ENCODE measurements at places on chromosomes 12 and 14. TPM values are rescaled to one million over a fixed set of nuclear protein-coding genes. Genes with fewer than 3 reads are reported as not detected.

DNA sequence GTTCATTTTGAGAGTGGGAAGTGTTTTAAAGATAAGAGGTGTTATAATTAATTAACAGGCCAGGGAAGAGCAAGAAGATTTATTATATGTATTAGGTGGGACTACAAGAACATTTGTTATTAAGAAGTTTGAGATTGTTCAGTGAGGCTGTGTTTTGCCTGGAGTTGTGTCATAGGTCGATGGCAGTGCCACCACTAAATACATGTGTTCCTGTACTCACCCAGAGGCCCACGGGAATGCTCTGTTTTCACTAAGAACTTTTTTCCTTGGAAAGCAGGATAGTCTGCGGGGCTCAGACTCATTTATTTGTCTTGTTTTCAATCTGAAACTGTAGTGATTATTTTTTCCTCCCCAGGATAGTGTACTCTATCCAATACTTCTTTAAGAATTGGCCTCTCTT, 10.1 kb downstream of the IRAK3 start:
- H3K4me3 ChIP-seq, result no peak overlapping the region
- H3K36me3 ChIP-seq, result no peaks in the 10 kb centered on the region
- DNase-seq, result no peak
- no peaks in the 10 kb centered on the region for H3K4me1 ChIP-seq
- H3K27ac ChIP-seq, result no peak overlapping the region
- no peaks in the 10 kb centered on the region for H3K27me3 ChIP-seq

GRCh38 chr12:33222357-33222756, 217.3 kb downstream of the SYT10 start:
- no peaks in the 10 kb centered on the region for H3K36me3 ChIP-seq
- H3K27ac ChIP-seq, result no peak overlapping the region
- H3K4me1 ChIP-seq, result no peaks in the 10 kb centered on the region
- no peak for DNase-seq

DNA sequence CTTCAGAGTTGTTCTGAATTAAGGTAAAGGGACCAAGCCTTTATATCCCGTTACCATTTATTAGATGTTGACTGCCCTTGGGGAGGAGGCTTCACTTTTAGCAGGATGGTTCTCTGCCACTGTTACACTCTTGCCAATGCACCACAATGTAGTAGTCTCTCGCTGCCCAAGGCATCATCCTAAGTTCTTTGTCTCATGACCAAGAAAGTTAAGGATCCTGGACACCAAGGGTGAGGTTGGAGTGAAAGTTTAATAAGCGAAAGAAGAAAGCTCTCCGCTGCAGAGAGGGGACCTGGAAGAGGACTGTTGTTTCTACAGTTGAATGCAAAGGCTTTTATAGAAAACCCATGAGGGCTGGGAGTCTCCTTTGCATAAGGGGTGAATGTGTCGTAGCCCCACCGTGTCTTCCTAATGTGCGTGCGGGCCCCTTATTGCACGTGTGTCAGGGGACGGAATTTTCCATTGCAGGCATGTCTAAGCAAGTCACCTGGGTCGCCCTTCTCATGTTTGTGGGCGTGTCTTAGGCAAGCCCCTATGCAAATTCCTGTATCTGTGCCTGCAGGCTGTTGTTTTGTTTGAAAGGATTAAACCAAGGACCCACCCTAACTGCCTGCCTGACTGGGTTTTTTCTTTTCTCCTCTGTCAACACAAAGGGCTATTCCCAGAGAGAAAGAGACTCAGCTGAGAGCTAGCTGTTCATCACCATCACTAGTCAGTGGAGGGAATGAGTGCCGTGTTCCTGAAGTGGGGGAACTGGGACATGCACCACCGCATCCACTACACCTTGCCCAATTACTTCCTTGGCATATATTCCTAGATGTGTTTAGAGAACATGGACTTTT, 17.6 kb upstream of the RNASE1 start:
- H3K27me3 ChIP-seq, result no peaks in the 10 kb centered on the region
- H3K4me3 ChIP-seq, result no peak overlapping the region
- H3K27ac ChIP-seq, result no peak overlapping the region
- DNase-seq, result no peak

DNA sequence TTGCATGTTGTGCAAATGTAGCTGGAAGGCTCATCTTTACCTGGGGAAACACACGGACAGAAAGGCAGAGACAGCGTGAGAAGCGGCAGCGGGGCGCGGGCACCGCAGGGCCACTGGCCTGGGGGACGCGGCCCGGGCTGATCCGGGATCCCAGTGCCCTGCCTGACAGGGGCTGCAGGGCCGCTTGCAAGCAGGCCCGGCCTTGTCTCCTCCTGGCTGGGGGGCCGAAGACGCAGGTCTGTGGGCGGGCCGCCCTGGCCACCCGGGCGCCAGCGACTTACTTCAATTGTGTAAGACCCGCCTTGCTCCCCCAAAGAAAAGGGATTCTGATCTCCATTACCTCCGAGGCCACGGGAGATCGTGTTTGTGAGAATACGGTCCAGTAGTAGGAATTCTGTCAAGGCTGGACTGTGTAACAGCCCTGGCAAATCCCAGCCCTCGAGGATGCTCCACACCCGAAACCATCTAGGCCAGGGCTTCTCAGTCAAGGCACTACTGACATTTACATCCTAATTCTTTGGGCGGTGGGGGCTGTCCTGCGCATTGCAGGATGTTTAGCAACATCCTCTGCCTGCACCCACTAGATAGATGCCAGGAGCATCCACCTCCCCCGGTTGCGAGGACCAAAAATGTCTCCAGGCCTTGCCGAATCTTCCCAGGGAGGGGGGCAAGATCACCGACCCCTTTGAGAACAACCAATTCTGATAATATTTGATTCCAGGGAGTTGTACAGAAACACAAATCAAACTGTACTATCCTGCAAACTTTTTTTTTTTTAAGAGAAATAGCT, 95.6 kb downstream of the BCL11B start:
- H3K36me3 ChIP-seq, result peaks cover 63% of the 10 kb centered on the region
- no peak for DNase-seq
- H3K4me3 ChIP-seq, result no peak overlapping the region
- peaks cover 19% of the 10 kb centered on the region for H3K4me1 ChIP-seq
- no peak overlapping the region for H3K27ac ChIP-seq

DNA sequence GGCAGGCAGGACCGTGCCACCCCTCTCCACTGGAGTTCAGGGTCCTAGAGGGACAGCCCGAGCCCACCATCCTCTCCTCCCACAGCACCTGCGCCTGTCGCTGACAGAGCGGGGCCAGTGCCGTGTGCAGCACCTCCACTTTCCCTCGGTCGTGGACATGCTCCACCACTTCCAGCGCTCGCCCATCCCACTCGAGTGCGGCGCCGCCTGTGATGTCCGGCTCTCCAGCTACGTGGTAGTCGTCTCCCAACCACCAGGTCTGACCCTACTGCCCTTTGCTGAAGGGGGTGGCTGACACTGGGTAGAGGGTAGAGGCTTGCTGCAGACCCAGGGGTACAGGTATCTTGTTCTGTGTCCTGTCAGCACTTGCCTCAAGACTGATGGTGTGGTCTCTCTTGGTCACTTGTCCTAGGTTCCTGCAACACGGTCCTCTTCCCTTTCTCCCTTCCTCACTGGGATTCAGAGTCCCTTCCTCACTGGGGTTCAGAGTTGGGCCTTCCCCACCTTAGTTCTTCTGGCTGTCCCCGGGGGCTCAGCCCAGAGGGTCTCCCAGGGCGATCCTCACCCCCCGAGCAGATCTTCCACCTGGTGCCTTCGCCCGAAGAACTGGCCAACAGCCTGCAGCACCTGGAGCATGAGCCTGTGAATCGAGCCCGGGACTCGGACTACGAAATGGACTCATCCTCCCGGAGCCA, 42.0 kb downstream of the SH2B3 start:
- no peak overlapping the region for H3K4me3 ChIP-seq
- H3K27ac ChIP-seq, result peak overlapping the region; percentile 65
- peak; percentile 3 for DNase-seq
- H3K36me3 ChIP-seq, result peaks cover 73% of the 10 kb centered on the region

- H3K4me1 ChIP-seq, result no peaks in the 10 kb centered on the region
- no peaks in the 10 kb centered on the region for H3K27me3 ChIP-seq
- DNase-seq, result peak; percentile 21
- no peak overlapping the region for H3K27ac ChIP-seq
Measured at GRCh38 chr12:106910202-106910601, 45.5 kb upstream of the TMEM263 start.

DNA sequence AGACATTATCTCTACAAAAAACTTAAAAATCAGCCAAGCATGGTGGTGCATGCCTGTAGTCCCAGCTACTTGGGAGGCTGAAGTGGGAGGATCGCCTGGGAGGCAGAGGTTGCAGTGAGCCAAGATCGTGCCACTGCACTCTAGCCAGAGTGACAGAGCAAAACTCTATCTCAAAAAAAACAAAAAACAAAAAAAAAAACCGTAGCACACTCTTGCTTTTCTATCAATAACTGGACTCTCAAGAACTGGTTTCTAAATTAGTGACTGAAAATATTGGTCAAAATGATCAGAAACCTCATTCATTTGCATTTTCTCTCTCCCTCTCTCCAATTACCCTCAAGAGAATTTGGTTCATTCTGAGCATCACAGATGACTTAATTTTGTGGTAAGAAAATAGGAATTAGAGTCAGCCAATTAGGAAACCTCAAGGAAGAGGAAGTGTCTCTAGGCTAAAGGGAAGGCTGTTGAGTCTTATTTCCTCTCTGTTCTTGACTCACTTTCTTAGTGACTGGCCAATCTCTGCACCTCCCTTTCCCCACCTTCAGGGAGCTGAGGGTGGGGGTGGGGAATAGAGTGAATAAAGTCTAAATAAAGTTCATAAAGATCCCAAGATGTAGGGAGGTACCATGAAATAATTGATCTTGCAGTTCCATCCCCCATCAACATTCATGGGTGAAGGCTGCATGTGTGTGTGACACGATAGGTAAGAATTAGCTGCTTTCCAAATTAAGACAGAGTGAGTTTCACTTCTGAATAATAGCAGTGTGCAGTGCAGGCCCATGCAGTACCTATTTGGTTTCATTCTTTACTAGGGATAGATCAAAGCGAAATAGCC, 6.8 kb upstream of the PSMA6 start:
- H3K27ac ChIP-seq, result no peak overlapping the region
- H3K27me3 ChIP-seq, result no peaks in the 10 kb centered on the region
- no peak for DNase-seq
- H3K4me1 ChIP-seq, result no peaks in the 10 kb centered on the region

DNA sequence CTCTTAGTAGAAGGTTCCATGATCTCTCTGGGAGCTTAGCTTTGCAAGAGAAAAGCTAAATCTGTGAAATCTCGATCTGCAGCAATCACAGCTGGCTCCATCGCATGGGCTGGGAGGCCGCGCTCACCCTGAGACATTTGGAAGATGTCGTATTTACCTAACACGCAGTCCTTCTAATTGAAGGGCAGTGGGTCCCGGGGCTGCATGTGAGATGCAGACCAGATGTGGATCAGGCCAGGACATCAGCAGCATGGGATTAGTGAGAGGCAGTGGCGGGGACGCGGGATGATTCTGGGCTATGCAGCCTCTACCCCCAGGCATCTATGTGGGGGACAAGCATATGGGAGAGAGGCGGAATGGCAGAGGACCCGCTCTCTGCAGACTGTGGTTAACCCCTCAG, 312.4 kb upstream of the RTL1 start:
- no peaks in the 10 kb centered on the region for H3K36me3 ChIP-seq
- H3K4me3 ChIP-seq, result no peak overlapping the region
- H3K27me3 ChIP-seq, result no peaks in the 10 kb centered on the region
- H3K27ac ChIP-seq, result no peak overlapping the region
- DNase-seq, result no peak

DNA sequence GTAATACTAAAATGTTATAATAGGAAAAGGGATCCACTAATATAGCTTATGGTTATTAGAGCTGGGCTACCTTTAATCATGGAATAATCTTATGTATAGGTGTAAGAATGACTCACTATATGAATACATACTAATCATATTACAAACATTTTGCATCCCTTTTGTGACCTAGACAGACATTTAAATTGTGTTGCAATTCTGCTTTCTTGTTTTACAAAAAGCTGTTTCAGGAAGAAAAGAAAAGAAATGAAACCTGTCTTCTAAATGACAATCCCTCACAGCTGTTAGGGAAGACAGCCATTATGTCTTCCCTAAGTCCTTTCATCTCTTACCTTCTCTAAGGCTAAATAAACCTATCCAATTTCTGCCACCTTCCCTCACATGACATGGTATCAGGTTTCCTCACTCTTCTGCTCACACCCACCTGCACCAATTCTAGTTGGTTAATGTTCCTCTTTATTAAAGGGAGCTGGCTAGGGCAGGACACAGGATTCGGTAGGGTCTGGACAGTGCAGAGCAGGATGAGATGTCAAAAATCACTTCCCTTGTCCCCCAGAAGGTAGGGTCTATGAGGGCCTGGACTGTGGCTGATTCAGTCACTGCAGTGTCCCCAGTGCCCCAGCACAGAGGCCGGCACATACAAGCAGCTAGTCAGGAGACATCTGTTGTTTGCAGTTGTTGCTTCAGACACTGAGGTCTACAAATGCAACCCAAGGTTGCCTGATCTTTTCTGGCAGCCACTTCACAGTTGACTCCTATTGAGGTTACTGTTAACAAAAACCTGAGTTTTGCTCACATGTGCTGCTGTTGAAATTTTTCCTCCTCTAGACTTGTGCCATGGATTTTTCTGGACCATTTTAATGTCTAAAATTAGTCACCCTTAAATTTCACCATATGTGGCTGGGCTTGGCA, 3.7 kb downstream of the DHRS7 start:
- no peaks in the 10 kb centered on the region for H3K4me1 ChIP-seq
- H3K27me3 ChIP-seq, result no peaks in the 10 kb centered on the region
- no peak overlapping the region for H3K27ac ChIP-seq
- no peak for DNase-seq
- H3K4me3 ChIP-seq, result no peak overlapping the region

- H3K27me3 ChIP-seq, result no peaks in the 10 kb centered on the region
- H3K4me1 ChIP-seq, result no peaks in the 10 kb centered on the region
- no peaks in the 10 kb centered on the region for H3K36me3 ChIP-seq
- no peak overlapping the region for H3K27ac ChIP-seq
- DNase-seq, result peak; percentile 37
- H3K4me3 ChIP-seq, result no peak overlapping the region
Measured at GRCh38 chr12:31922341-31923062, 36.7 kb upstream of the RESF1 start.

DNA sequence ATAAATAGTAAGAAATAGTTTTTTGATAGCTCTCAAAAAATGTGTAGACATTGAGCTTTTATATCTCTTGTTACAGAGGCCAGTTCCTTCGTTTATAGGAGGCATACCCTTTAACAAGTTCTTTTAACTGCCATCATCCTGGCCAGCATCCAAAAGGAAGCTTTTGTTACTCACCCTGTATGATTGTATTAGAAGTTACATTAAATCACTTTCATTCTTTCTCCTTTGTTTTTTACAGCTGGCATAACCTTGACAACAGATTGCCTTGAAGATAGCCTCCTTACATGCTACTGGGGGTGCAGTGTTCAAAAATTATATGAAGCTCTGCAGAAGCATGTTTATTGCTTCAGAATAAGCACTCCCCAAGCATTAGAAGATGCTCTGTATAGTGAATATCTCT, 20.1 kb downstream of the CGRRF1 start:
- no peak overlapping the region for H3K27ac ChIP-seq
- no peaks in the 10 kb centered on the region for H3K27me3 ChIP-seq
- no peak overlapping the region for H3K4me3 ChIP-seq
- no peaks in the 10 kb centered on the region for H3K4me1 ChIP-seq

TCL1B gene
- total RNA-seq, result 0.83 TPM

FITM1 gene
- total RNA-seq, result not detected

TMEM229B gene
- 0.28 TPM for total RNA-seq

TAS2R7 gene
- total RNA-seq, result not detected

GNG2 gene
- total RNA-seq, result 19.3 TPM

RASAL1 gene
- total RNA-seq, result not detected

All from A673 (cell line).